SW480 (cell line): ENCODE measurements at places on chromosomes 16 and 17.

DNA sequence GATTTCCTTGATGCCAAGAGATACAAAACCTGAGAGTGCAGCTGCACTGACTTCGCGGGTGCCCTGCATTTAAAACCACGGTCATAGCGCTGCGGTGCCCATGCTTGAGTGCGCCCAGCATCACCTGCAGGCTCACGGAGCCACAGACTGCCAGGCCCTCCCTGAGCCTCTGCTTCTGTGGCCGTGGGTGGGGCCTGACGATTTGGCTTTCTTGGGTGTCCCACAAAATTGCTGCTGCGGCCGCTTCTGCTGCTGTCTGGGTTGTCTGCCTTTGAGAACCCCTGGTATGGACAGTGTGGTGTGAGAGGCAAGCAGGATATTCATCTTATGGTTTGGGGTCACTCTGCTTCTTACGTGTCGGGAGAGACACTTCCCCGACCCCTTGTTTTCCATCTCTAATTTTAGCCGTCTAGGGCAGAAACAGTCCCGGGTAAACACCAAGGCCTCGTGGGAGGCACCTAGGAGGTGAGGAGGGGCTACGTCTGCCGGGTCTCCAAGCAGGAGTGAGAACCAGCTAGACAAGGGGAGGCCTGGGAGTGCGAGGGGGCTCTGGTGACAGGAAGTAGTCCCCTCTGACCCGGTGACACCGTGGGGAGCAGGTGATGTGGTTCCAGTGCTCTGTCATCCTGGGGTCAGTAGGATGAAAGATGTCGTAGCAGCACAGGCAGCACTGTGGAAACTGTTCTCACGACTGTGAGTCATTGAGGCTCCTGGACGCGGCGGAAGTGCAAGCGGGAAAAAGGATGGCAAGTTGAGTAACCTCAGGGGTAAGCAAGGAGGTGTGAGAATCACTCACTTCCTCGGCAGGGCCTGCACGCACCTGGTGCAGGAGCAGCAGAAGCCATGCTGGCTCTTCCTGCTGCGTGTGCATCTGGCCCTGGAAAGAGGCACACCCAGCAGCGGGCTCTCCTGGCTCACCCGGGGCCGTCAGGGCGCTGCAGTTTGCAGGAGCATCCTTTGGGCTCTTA, 176.3 kb downstream of the RPTOR start:
- peak; percentile 34 for DNase-seq

DNA sequence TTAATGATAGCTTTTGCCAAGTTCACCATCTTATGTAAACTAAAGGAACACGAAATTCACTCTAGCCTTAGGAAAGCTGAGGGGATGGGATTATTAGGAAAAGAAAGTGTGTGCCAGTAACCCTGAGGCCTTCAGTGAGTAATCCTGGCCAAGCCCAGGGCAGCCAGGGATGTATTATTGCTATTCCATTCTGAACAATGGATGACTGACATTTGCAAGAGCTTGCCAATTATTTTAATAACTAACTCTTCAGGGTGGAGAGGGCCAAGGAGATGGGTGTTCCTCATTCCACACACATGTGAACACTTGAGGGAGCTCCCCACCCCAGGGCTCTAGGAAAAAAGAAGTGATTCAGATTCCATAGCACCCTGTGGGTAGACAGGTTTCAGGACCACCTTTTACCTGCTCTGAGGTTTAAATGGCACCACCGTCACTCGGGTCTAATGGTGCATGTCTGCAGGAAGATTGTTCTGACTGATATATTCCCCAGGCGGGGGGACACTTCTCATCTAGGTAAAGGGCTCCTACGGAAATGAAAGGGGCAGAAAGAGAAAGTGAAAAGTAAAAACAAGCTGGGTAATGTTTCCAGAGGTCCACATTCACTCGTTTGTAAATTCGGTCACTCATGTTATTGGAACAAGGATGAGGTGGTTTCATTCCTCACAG, 41.5 kb downstream of the TK2 start:
- DNase-seq: no peak

GRCh38 chr16:14070555-14070876, 603 bp upstream of the MRTFB start:
- DNase-seq: no peak

- no peak for DNase-seq
Observed at GRCh38 chr17:76007850-76008165, 7.2 kb downstream of the CDK3 start.
